Neural progenitor cell (in vitro differentiated cells): ENCODE measurements at places on chromosomes 16 and 17. TPM values are rescaled to one million over a fixed set of nuclear protein-coding genes. Genes with fewer than 3 reads are reported as not detected.

The EVPL gene
- total RNA-seq: not detected in 2 replicates

The CFAP97D1 gene
- total RNA-seq: not detected in 2 replicates

The SLC5A11 gene
- 0.09 TPM in 1 of 2 replicates, not detected in the other for total RNA-seq

The CCDC40 gene
- 7.7 and 11.8 TPM in 2 replicates for total RNA-seq

- no peak overlapping the region for H3K27ac ChIP-seq
- H3K27me3 ChIP-seq: no peaks in the 10 kb centered on the region
- H3K36me3 ChIP-seq: no peaks in the 10 kb centered on the region
- H3K4me3 ChIP-seq: no peak overlapping the region
These were observed 486.7 kb downstream of the MAF start for GRCh38 chr16:79113826-79114225.

DNA sequence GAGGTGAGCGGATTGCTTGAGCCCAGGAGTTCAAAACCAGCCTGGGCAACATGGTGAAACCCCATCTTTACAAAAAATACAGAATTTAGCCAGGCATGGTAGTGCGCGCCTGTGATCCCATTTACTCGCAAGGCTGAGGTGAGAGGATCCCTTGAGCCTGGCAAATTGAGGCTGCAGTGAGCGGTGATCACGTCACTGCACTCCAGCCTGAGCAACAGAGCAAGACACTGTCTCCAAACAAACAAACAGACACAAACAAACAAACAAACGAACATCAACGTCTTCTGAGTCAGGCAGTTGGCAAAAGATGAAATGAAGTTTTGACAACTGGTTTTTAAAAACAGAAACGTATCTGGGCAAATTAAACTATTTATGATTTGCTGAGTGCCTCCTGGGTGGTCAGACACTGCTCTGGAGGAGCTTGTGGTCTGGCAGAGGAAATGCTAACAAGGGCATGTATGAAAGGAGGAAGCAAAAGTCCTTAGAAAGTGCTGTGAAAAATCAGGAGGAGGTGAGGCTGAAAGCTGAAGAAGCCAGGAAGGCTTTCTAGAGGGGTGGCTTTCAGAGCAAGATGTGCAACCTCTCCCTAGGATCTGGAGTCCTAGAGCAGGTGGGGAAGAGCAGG is 10.2 kb upstream of the KRT20 start:
- no peaks in the 10 kb centered on the region for H3K27me3 ChIP-seq
- H3K4me1 ChIP-seq: no peaks in the 10 kb centered on the region
- no peak overlapping the region for H3K27ac ChIP-seq
- H3K36me3 ChIP-seq: no peaks in the 10 kb centered on the region
- DNase-seq: no peak

GRCh38 chr17:27575912-27576252 is 55.1 kb upstream of the LGALS9 start:
- H3K36me3 ChIP-seq: no peaks in the 10 kb centered on the region
- H3K4me3 ChIP-seq: no peak overlapping the region
- peaks cover 14% of the 10 kb centered on the region for H3K4me1 ChIP-seq
- H3K27ac ChIP-seq: no peak overlapping the region

DNA sequence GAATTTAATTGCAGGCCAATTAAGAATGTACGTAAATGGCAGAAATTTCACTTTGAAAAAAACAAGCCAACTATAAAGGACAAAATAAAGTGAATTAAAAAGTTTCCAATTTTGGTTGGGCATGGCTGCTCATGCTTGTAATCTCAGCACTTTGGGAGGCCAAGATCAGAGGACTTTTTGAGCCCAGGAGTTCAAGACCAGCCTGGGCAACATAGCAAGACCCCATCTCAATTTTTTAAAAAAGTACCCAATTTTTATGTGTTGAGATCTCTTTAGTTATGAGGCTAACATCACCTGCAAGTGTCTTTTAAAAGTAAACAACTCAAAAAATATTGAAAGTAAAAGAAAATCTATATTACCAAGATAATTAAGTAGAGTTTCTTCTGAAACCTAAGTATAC is 25.9 kb downstream of the GNA13 start:
- H3K4me3 ChIP-seq: no peak overlapping the region
- H3K27ac ChIP-seq: no peak overlapping the region
- no peaks in the 10 kb centered on the region for H3K36me3 ChIP-seq
- H3K4me1 ChIP-seq: no peaks in the 10 kb centered on the region
- no peaks in the 10 kb centered on the region for H3K27me3 ChIP-seq

GRCh38 chr16:630249-630814 is 453 bp upstream of the WFIKKN1 start:
- H3K27me3 ChIP-seq: no peaks in the 10 kb centered on the region
- peak; percentile 72 for DNase-seq
- peaks cover 26% of the 10 kb centered on the region for H3K4me1 ChIP-seq

DNA sequence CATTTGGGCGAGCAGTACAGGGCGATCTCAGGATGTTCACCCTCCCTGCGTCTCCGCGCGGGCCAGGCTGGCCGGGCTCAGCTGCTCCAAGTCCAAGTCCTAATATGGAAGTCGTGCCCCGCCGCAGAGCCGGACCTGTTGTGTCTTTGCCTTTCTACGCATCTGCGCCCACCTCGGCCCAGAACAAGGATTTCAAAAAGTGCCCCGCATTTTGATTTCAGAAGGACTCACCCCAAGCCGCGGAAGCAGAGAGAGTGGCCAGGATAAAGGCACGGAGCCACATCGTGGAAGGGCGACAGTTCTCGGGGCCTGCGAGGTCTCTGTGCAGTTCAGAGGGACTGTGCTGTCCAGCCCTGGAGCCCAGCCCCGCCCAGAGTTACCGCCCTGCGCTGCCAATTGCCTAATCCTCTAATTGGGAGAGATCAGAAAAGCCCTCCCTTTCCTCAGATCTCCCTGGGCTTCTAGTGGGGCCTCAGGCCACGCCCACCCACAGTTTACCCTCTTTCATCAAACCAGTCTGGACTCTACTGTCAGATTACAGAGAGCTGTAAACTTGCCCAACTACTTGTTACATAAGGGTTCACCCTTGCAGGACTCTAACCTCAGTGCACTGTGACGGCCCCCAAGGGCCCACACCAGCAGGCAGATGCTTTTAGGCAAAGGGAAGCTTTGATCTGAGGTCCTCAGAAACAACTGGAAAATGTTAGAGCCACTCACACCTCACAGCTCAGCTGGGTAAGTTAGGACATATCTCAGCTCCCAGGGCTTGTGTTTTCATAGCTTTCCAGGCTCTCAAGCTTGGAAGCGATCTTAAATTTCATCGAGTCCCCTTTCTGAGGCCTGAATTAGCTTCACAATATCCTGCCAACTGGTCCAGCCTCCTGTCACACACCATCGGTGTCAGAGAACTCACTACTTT is at the start of gene CES1:
Gene CES1, minus strand, starts transcription at position 324 of the 919 bp plus-strand sequence. Its CDS starts 41 bp downstream, at position 283.
- no peak within 1 kb of the TSS for H3K27ac ChIP-seq
- H3K4me1 ChIP-seq: peaks cover 9% of the 10 kb centered on the region
- H3K27me3 ChIP-seq: no peaks in the 10 kb centered on the region

DNA sequence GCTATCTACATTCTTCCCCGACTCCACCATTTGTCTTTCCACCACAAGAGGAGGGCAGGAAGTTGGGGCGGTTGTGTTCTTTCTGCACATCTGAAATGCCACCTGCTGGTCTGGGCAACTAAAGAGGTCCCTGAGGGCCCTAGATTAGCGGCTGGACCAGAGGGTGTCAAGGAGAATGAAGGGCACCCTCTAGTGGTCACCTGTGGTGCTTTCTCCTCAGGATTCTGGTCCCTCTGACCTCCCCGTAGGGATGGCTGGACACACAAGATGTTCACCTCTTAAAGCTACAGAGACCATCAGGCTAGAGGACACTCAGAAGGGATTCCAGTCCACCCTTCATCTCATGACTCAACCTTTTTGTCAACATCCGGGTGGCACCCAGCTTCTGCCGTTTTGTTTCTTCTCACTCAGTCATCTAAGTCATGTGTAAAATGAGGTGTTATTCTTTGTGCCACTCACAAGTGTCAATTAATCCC is 2.9 kb upstream of the SCIMP start:
- peak; percentile 77 for DNase-seq
- H3K4me1 ChIP-seq: no peaks in the 10 kb centered on the region
- H3K27me3 ChIP-seq: no peaks in the 10 kb centered on the region
- no peak overlapping the region for H3K27ac ChIP-seq
- H3K36me3 ChIP-seq: no peaks in the 10 kb centered on the region
- no peak overlapping the region for H3K4me3 ChIP-seq

- no peaks in the 10 kb centered on the region for H3K27me3 ChIP-seq
- DNase-seq: peak; percentile 82
- H3K4me3 ChIP-seq: peak overlapping the region; percentile 71
- no peak overlapping the region for H3K27ac ChIP-seq
These were observed 1.1 kb upstream of the ZNF747 start for GRCh38 chr16:30535777-30536190.

DNA sequence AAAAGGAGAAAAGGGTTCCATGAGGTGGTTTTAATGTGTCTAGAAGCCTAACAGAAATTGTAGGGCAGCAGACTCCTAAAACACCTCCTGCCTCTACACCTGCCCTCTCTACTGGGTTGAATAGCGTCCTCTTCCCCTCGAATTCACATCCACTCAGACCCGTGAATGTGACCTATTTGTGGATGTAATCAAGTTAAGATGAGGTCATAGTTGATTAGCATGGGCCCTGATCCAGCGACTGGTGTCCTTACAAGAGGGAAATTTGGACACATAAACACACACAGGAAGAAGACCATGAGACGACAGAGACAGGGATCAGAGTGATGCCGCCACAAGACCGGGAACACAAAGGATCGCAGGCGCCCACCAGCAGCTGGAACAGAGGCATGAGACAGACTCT is 13.5 kb downstream of the CD300LF start:
- H3K4me1 ChIP-seq: no peaks in the 10 kb centered on the region
- H3K27me3 ChIP-seq: peaks cover 19% of the 10 kb centered on the region
- no peak overlapping the region for H3K4me3 ChIP-seq
- DNase-seq: no peak

GRCh38 chr16:55539049-55539448 is 27.4 kb upstream of the CAPNS2 start:
- no peak for DNase-seq
- no peak overlapping the region for H3K4me3 ChIP-seq
- H3K27me3 ChIP-seq: no peaks in the 10 kb centered on the region
- H3K36me3 ChIP-seq: no peaks in the 10 kb centered on the region
- H3K4me1 ChIP-seq: no peaks in the 10 kb centered on the region

- peaks cover 47% of the 10 kb centered on the region for H3K4me1 ChIP-seq
- H3K27me3 ChIP-seq: peaks cover 31% of the 10 kb centered on the region
- peak overlapping the region; percentile 67 for H3K4me3 ChIP-seq
These were observed 1.2 kb downstream of the RASD1 start for GRCh38 chr17:17494870-17495535.

DNA sequence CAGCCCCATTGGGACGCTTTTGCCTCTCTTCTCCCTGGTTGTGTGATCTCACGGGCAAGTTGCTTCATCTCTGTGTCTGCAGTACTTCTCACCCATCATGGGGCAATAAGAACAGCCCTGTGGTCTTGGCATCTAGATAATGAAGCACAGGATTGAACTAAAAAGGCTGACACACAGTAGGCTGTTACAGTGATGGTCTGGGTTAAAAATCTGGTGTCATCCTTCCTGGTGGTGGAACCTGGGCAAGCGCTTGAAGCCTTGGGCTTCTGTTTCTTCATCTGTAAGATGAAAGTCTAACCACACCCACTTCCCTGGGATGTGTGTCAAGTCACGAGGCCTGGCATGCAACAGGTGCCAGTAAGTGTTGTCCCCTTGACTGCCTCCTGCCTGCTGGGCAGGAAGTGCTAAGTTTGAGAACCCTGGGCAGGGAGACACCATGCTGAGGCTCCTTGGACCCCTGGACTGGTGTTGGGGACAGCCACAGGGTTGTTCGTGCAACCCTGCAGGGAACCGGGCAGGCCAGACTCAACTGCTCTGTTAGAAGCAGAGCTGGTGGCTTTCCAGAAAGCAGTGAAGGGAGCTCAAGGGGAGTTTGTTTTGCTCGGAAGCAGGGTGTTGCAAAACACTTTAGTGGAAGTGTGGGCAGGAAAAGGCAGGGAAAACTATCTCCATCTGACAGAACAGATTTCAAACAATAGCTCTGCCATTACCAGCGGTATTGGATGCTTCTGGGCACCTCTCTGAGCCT is 5.9 kb upstream of the MAP2K3 start:
- H3K27me3 ChIP-seq: peaks cover 79% of the 10 kb centered on the region
- H3K4me3 ChIP-seq: no peak overlapping the region
- H3K27ac ChIP-seq: no peak overlapping the region
- no peaks in the 10 kb centered on the region for H3K36me3 ChIP-seq
- no peak for DNase-seq

DNA sequence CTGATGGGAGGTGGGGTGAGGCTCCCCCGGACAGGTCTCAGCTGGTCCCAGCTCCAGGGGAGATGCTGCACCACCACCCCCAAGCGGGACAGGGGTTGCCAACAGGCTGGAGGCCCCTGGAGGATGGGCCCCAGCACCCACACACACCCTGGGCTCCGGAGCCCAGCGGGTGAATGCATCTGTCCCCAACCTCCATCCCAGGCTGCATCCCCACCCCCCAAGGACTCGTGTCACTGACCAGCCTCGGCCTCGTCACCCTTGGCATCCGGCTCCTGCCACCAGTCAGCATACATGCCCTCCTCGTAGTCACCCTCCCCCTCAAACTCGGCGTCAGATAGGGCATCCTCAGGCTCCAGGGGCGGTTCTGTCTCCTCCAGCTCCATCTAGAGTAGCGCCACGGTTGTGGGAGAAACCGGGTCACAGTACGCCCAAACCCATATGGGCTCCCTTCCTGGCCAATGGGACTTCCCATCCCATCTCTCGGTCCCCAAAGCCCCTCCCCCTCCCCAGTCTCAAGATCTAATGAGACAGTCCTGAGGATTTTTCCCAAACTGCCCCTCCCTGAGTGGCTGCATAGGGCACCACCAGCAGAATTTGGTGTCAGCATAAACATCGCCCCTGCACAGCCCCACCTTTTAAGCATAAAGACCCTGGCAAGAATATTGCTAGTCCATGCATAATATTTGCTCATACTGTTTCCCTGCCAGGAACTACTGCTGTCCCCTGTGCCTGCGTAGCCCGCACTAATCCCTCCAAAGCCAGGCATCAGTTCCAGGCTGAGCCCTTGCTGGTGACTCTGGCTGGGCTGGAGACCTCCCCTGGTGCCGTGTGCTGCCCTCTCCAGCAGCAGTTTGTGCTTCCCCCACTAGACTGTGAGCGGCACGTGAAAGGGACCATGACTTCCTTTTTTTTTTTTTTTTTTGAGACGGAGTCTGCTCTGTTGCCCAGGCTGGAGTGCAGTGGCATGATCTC is 8.4 kb downstream of the P3H4 start:
- H3K27me3 ChIP-seq: no peaks in the 10 kb centered on the region
- H3K36me3 ChIP-seq: no peaks in the 10 kb centered on the region
- peaks cover 10% of the 10 kb centered on the region for H3K4me1 ChIP-seq
- no peak overlapping the region for H3K4me3 ChIP-seq
- DNase-seq: peak; percentile 36

- DNase-seq: peak; percentile 54
- H3K36me3 ChIP-seq: no peaks in the 10 kb centered on the region
- H3K4me1 ChIP-seq: peaks cover 14% of the 10 kb centered on the region
These were observed 54.7 kb downstream of the CBFA2T3 start for GRCh38 chr16:88922114-88922825.
